ENCODE measurements at places on chromosomes 3 and 15.

DNA sequence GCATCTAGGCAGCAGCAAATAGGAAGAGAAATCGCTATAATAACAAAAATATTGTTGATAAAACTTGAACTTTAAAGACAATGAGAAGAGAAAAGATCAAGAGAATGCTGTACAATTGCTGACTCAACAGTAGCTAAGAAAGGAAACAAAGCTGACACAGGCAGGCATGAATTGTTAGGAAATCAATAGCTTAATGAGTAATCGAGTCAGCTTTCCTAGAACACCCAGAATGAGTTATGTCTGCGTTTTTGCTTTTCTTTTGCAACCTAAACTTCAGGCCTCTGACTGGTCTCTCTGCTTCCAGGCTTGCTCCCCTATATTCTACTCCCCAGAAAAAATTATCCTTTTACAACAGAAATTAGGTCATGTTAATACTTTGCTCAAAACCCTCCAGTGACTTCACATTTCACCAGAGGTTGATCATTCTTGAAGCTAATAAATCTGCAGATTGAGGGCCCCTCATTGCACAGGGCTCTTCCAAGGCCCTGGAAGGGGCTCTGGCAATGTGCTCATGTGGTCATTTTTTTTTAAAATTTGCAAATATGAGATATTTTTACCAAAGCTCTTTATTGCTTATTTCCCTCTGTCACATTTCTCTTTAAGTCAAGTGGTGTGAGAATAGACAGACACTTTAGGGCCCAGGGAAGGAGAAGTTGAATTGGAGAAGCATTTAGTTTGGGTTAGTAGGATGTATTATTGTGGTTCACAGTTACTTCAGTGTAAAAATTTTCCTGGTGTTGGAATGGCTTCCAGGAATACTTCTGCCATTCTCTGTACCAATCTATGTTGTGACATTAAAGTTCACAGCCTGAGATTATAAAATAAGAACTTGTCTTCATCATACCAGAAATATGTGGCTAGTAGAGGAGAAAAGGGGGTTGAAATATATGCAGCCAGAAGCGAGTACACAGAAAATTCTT, 116.3 kb downstream of the TMCO5A start:
- no peak for DNase-seq

- DNase-seq, result no peak
Measured at GRCh38 chr3:195086885-195087284, 184.1 kb downstream of the XXYLT1 start.

DNA sequence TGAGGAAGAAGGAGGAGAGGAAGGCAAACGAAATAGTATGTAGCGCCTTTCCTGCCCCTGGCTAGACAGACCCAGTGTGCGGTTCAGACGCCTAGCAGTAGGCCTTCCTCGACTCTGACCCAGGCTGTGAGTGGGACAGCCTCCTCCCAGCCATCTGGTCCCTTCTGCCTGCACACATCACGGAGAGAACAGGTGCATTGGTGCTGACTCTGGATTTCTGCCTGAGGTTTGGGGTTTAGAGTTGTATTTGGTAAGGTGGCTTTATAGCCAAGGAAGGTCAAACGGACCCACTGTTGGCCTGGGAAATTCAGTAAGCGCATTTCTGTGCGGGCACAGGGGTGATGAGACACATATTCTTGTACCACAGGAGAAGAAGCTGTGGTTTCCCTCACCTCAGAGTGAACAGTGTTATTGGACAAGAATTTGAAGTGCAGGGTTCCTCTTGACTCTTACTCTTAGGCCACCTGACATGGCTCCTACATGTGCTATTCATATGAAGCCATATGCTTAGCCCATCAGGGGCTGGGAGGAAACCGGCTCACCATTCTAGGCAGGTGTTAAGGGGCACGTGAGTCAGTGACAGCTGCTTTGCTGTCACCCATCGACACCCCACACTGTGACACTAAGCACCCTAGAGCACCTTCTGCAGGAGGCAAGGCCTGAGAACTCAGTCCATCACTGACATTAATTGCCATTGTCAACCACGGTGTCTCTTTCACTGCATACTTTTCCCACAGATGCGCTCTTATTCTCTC, 143.3 kb downstream of the CHDH start:
- no peak for DNase-seq

DNA sequence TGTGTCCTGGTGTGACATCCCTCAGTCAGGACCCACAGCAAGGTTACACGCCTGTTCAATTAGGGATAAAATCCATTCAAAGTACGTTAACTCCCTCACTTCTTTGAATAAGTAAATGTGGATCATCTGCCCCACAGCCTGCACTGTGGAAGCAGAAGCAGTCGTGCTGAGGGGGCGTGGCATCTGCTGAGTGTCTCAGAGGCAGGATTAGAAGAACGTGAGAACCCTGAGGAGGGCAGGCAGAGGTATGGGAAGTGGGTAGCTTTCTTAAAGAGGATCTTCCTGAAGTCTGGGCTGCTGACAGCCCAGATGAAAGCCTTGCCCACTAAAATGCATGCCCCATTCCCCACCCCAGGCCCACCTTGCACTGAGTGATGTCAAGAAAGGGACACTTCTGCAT, 28.5 kb downstream of the CRABP1 start:
- DNase-seq, result peak; percentile 55

- peak; percentile 8 for DNase-seq
Measured at GRCh38 chr3:173238091-173238490, 97.1 kb upstream of the SPATA16 start.

- no peak for DNase-seq
Measured at GRCh38 chr3:143783851-143784370, 64.4 kb downstream of the SLC9A9 start.

GRCh38 chr3:123801474-123801873, 82.7 kb downstream of the MYLK start:
- DNase-seq, result no peak

- DNase-seq, result peak; percentile 54
Measured at GRCh38 chr3:161221806-161222600, 892 bp downstream of the NMD3 start.

DNA sequence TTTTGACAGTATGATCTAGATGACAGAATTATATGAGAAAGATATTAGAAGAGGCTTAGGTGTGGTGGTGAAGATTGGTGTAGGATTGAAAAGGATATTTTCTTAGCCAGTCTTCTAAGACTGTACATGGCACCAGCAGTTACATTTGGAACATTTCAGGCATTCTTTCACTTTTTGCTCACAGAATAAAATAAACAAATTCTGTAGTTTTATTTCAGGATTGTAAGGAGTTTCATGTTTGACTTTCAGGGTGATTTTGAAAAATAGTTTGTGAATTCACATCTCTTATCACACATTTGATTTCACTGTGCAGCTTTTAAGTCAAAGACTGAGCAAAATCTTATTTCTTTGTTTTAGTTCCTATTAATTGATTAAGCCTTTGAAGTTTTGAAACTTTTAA, 27.1 kb downstream of the DNAJC13 start:
- DNase-seq, result no peak

DNA sequence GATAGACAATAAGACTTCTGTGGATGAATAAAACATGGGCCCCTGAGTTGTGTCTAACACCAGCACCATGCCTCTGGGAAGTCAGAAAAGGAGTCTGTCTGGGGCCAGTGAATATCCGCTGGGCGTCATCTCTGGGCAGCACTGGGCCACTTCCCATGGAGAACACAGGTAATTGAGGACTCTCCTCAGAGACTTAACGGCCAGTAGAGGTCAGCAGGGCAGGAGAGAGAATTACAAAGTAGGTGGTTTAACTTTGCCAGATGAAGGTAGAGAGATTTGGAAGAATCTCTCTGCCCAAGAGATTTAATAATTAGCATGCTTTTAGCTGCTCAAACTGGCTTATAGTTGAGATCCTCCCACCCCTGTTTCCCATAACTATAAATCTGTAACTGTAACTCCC, 65.7 kb downstream of the OCA2 start:
- no peak for DNase-seq

GRCh38 chr3:52774066-52774713, 3.2 kb upstream of the ITIH1 start:
- DNase-seq, result no peak

GRCh38 chr3:30554317-30554690, 52.1 kb upstream of the TGFBR2 start:
- DNase-seq, result no peak

DNA sequence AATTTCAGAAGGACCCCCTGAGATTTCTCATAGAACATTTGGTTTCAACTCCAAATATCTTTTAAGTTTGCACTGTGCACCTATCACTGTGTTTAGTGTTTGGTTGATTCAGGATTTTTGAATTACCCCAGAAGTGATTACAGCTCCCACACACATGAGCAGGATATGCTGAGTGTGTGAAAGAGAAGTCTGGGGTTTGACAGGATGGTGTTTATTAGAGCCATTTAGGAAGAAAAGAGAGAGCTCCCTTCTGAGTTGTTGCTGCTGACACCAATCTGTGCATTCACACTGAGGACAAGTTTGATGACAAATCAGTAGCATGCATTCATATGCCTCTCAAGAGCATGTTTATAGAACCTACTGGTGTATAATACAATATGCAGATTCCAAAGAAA, 118.1 kb downstream of the RPL22L1 start:
- no peak for DNase-seq

DNA sequence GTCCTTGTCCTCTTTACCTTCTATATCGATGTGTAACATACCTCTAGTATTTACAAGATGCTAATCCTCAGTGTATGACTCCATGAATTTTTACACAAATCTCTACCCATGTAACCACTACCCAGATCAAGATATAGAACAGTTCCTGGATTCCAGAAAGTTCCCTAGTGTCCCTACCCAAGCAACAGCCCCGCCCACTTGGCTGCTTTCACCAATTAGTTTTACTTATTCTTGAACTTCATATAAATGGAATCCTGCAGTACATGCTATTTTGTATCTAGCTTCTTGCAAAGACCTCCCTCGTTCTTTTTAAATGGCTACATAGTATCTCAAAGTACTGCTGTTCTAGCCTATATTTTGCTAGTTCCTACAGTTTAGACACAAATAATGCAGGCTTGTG, 33.0 kb downstream of the CD276 start:
- no peak for DNase-seq

GRCh38 chr15:39585389-39585841, 4.5 kb downstream of the THBS1 start:
- no peak for DNase-seq

- peak; percentile 15 for DNase-seq
Measured at GRCh38 chr3:123449102-123449996, 459 bp upstream of the ADCY5 start.

DNA sequence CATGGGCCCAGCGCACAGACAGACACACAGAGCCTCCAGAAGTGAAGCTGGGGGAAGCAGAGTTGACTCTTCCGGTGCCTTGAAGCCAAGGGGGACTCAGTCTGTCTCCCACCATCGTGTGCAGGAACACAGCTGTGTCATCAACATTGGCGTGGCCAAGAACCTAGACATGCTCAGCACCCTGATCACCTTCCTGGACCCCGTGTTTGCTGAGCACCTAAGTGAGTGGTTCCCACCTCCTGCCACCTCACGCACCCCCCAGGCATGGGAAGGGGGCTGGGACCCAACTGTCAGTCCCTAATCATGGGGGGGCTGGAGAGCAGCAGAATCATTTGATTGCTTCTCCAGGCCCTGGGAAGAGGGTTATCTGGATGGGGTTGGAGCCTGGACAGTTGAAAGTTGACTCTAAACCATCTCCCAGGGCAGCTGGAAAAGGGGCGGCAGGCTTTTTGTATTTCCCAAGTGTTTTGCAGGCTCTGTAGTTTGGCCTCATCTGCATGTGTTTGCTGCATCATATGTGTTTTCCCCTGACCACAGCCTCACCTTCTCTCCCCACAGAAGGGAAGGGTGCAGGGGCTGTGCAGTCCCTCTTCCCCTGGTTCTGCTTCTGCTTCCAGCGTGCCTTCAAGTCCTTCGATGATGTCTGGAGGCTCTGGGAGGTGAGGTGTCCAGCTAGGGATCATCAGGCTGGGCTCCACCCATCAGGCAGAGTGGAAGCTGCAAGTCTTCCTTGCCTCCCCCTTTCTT, 12.8 kb downstream of the TBC1D21 start:
- DNase-seq, result no peak

GRCh38 chr3:192445770-192446644, 281.3 kb downstream of the FGF12 start:
- DNase-seq, result no peak

DNA sequence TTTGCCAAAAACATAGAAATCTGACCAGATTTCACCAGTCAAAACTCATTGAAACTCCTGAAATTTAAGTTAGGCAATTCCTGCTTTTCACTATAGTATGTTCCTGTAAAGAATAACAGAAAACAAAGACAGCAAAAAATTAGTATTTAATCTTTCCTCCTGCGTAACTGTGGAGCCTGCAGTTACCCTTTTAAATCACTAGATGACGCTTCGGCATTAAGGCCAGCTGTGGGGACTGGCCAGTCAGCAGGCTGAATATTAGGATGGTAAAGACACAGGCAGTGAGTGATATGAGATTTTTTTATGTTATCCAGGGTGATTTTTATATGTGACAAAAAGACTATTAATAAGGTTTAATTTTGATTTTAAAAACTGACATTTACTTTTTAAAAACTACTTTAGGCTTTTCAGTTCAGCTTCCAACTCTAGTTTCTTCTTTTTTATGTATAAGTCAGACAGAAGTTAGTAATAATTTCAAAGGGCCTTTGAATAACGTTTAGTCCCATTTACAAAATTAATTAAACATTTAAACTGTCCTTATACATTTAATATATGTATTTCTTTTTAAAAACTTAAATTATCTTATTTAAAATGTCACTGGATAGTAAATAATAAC, 165.1 kb downstream of the PPM1L start:
- DNase-seq, result peak; percentile 47

DNA sequence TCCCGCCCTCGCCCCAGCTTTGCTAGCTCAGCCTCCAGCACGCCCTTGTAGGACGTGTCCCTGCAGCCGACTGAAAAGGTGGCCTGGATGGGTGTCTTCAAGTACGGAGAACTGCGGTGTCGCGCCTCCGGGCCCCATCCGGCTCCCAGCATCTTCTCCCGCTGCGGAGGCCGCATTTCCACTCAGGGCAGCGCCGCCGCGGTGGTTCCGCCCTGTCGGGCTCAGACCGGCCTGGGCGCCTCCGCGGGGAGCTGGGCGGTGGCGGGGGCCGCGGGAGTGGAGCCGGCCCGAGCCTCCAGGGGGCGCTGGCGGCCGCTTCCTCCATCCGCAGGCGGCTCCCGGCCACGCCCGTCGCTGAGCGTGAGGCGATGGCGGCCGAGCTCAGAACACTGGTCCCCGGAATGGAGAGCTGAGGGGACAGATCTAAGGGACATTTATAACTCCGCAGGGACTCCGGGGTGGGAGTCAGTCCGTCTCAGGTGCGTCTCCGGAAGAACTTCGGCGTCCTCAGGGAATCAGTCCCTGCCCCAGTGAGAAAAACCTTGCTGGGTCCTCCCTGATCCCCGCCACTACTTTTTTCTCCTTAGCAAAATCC, 13.6 kb upstream of the SMCO1 start:
- peak; percentile 92 for DNase-seq

- no peak for DNase-seq
Measured at GRCh38 chr15:63362196-63362595, 19.4 kb downstream of the CA12 start.

GRCh38 chr3:10945683-10946287, 46.8 kb upstream of the SLC6A1 start:
- DNase-seq, result peak; percentile 70

DNA sequence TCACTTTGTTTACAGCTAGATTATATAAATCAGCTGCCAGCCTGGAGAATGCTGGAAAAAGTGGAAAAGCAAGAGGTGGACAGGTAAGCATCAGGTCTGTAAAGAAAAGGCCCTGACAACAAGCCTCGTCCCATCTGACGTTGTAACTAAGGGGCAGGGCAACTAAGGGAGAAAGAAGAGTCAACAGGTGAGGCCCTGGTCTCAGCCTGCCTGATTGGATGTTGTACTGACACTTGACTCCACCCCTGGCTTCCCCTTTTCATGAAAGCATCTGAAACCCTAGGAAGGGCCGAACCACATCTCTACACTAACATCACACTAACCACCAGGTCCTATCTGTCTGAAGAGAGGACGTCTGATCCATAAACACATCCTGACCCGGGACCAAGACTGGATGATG, 357.6 kb upstream of the CFAP20DC start:
- DNase-seq, result no peak

Data from KBM-7 (cell line).